ENCODE measurements at places on chromosomes 6 and 20.

- no peak for DNase-seq
Measured at GRCh38 chr6:157513619-157514485, 132.9 kb downstream of the ZDHHC14 start.

DNA sequence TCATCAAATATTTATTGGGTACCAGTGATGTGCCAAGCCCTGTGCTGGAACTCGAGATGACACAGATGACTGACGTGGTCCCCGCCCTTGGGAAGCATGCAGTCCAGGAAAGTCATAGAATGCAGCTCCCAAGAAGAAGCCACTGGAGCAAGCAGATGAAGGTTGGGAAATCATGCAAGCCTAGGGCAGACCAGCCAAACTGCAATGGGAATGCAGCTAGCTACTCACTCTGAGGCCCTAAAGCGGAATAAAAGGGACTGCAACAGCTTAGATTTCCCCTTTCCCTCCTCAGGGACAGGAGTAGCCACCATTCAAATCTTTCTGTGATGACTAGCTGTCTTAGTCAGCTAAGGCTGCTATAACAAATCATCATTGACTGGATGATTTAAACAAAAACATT lies 152.2 kb downstream of the MAFB start:
- no peak for DNase-seq

GRCh38 chr6:32867554-32868256 lies 13.7 kb downstream of the PSMB9 start:
- DNase-seq, result no peak

DNA sequence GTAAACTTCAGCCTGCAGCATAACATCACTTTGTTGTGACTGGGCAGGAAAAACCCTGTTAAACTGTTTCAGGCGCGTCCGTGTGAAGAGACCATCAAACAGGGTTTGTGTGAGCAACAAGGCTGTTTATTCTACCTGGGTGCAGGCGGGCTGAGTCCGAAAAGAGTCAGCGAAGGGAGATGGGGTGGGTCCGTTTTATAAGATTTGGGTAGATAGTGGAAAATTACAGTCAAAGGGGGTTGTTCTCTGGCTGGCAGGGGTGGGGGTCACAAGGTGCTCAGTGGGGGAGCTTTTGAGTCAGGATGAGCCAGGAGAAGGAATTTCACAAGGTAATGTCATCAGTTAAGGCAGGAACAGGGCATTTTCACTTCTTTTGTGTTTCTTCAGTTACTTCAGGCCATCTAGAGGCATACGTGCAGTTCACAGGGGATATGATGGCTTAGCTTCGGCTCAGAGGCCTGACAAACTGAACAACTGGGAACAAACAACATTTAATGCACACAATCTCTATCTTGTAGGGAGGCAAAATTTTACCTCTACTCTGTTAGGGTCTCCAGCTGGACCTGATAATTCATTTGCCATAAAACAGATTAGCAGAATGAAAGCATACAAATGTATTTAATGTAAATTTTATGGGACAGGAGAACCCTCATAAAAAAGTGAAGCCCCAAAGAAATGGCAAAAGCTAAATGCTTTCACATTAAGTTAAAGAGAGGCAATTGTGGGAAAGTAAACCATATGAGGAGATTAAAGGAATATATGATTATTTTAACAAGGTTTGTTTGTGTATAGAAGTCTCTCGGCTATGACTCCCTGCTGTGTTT lies 58.3 kb upstream of the HFE start:
- DNase-seq, result no peak

DNA sequence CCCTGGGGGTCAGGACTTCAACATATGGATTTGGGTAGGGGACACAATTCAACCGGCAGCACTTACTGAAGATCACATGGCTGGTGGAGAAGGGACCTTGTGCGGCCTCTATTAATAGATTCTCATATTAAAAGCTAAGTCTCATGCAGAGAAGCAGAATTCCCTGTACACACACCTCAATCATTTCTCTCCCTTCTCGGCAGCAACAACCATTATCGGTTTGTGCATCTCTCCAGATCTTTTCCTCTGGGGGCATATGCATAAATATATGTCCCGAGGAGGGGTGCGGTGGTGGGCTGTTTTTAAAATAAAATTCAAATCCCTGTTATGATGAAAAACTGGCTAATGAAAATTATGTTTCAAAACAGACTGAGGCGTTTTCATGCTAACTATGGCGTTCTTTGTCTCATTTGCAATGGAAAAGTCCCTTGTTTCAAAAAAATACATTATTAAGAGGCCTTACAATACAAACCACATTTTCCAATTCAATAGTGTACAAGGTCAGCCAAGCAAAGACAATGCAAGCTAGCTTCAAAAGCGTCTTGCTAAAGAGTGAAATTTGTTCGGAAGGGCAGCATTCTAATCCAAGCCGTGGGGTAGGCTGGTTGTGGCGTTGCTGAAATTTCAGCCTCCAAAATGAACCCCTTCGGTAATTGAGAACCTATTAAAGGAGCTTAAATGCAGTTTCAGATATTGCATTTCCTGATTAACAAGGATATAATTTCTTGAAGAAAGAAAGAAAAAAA lies 17.3 kb downstream of the APCDD1L start:
- no peak for DNase-seq

DNA sequence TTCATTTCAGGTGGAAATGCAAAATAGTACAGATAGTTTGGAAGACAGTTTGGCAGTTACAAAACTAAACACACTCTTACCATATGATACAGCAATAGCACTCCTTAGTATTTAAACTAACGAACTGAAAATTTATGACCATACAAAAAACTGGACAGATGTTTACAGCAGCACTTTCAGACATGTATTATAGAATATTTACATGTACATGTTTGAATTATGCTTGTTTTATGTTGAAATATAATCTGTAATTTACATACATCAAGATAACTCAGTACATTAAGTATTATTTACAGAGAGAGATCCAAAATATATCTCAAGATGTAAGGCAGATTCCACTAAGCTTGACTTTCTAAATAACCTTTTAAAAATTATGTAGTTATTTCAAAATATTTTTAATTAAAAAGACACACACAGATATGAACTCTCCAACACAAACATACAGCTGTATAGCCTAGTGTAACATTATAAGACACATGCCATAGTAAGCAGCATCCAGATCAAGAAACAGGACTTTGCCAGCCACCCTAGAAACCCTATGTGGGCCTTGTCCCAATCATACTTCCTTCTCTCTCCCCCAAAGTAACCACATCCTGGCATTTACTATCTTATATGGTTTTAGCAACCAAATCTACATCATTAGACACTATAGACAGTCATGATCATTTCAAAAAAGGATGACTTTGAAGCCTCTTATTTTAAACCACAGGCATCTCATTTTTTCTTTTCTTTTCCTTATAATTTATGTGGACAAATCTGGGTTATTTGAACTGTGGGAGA lies 82.2 kb downstream of the MAN1A1 start:
- DNase-seq, result no peak

DNA sequence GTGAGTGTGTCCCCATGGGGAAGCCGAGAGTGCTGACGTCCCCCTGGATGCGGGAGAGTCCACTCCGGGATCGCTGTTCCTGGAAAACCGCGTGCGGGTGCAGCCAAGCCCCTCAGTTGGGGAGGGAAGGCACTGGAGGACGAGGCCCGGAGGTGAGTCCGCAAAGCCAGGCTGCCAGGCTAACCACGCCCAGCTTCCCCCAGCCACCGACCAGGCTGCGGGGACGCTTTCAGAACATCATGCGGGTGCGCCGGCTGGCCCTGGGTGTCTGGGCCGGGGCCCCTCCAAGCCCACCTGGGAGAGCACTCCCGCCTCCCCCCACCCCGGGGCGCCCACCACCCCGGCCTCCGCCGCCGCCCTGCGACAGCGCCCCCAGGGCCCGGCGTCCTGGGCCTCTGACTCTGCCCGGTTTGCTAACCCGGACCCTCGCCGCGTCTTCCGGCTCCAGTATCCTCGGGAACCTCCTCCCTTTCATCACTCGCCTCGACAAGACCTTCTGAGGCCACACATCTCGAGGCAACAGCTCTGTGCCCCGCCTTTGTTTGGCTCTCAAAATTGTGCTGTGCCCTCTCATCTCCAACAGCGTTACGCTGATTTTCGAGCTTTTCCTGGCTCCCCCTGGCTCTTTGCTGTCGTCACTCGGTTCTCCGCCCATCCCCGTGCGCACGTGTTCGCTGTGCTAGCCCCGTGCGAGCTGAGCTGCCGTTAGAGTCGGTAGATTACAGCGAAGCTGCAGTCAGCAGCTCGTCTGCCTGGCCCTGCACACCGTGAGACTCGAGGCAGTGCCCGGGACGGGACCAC lies 47.1 kb upstream of the ENTPD6 start:
- peak; percentile 72 for DNase-seq

DNA sequence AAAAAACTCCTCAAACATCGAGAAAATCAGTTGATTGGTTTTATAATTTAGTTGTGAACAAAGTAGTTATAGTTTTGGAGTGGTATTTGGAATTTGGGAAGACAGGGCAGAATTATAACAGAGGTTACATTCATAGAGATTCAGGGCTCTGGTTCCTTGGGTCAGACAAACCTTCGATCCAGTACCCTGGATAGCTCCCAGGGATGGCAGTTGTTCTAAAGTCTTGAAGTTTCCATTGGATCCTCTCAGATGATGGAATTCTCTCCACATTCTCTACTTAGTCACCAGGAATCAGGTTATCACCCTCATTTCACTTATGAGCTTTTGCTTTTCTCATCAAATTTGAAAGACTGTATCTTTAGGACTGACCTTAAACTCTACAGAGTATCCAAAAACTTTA lies 285.1 kb downstream of the CENPW start:
- DNase-seq, result no peak

DNA sequence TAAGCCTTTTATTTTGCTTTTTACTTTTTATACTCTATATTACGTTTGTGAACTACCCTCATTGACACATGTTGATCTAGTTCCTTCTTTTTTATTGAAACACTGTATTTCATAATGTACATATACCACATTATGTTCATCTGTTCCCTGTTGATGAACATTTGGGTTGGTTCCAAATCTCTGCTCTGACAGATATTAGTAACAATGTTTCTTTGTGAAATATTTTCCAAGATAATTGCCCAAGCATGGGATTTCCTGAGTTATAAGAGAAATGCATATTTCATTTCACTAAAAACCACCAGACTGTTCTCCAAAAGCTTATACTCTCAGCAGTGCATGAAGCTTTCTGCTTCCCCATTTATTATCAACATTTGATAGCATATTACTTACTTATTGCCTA lies 44.2 kb upstream of the TNFRSF21 start:
- no peak for DNase-seq

DNA sequence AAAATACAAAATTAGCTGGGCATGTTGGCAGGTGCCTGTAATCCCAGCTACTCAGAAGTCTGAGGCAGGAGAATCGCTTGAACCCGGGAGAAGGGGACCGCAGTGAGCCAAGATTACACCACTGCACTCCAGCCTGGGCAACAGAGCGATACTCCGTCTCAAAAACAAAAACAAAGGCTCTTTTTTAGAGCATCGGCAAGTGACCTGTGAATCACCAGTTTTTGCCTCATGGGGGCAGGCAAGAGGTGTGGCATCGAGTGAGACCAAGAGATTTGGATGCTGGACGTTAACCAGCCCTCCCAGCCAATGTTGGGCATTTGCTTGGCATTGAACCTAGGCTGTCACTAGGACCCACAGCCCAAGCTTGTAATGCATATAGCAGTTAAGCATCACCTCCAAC lies 14.6 kb upstream of the CDK5RAP1 start:
- DNase-seq, result no peak

- peak; percentile 72 for DNase-seq
Measured at GRCh38 chr6:52663120-52663935, 7.6 kb upstream of the TMEM14A start.

- no peak for DNase-seq
Measured at GRCh38 chr6:158013904-158014504, 32.3 kb downstream of the SYNJ2 start.

DNA sequence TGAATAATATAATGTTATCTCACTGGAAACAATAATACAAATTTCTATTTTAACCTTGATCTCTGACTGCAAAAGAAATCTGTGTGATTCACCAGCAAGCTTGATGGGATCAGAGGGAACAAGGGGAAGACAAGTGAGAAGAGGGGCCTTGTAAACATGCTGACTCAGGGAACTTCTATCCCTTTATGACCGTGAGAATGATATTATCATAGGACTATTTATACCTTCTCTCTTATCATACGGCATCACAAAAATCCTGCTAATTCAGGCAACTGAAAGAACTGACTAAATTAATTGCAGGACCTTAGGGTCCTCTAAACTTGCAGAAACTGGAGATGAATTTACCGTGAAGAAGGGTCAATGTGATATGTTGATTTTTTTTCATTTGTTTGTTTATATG lies 173.3 kb downstream of the PTPRK start:
- DNase-seq, result no peak

GRCh38 chr6:89492025-89492640 lies 59.2 kb downstream of the ANKRD6 start:
- DNase-seq, result no peak

DNA sequence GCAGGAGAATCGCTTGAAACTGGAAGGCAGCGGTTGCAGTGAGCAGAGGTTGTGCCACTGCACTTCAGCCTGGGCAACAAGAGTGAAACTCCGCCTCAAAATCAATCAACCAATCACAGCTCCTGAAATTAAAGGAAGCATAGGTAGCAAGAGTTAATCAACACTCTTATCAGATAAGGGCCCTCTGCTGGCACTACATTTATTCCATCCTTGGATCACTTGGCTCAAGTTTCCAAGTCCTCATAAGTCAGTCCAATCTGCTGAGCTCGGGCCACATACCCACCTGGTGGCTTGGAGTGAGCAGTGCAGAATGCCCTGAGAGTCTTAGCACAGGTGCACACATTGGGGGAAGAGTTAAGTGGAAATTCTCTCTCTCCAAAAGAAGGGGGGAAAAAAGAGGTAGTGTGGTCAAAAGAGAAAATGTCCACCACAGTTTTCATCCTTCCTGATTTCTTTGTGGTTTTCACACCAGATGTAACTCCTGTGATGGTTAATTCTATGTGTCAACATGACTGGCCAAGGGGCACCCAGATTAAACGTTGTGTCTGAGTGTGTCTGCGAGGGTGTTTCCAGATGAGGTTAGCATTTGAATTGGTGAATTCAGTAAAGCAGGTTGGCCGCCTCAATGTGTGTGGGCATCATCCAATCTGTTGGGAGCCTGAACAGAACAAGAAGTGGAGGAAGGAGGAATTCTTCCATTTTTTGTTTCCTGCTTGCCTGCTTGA lies 14.2 kb upstream of the FAM8A1 start:
- no peak for DNase-seq

Data from CD4-positive, alpha-beta T cell treated with Interleukin-6 for 4 hours (primary cell).